ENCODE measurements at places on chromosomes 11 and 22. TPM values are rescaled to one million over a fixed set of nuclear protein-coding genes. Genes with fewer than 3 reads are reported as not detected.
A peak's percentile ranks its signal among the peaks of the same experiment; 100 is the strongest.

The TYR gene
- not detected for total RNA-seq

The PRR5 gene
- total RNA-seq = 37.7 TPM

The EWSR1 gene
- total RNA-seq = 427 TPM

The KDELR3 gene
- 5.6 TPM for total RNA-seq

The FOLR2 gene
- not detected for total RNA-seq

The SPTBN2 gene
- 49.1 TPM for total RNA-seq

- no peak overlapping the region for H3K27ac ChIP-seq
- H3K4me1 ChIP-seq = peaks cover 9% of the 10 kb centered on the region
- no peak overlapping the region for H3K4me3 ChIP-seq
- H3K27me3 ChIP-seq = no peaks in the 10 kb centered on the region
- no peaks in the 10 kb centered on the region for H3K36me3 ChIP-seq
Measured at GRCh38 chr22:37777122-37777687, 30.5 kb upstream of the GCAT start.

DNA sequence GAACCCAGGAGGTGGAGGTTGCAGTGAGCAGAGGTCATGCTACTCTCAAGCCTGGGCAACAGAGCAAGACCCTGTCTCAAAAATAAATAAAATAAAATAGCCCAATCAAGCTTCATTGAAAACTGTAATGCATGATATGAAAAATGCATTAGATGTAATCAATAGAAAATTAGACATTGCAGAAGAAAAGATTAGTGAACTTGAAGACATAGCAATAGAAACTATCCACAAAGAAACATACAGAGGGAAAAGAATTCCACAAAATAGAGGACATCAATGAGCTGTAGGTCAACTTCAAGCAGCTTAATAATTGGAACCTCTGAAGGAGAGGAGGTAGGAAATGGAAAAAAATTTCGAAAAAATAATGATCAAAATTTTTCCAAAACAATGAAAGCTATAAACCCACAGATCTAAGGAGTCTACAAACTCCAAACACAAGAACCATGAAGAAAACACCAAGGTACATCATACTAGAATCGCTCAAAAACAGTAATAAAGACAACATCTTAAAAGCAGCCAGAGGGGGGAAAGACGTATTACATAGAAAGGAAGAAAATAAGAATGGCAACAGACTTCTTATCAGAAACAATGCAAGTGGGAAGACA, 104.2 kb downstream of the WNT7B start:
- no peaks in the 10 kb centered on the region for H3K36me3 ChIP-seq
- peaks cover 22% of the 10 kb centered on the region for H3K27me3 ChIP-seq
- H3K27ac ChIP-seq = no peak overlapping the region
- H3K4me1 ChIP-seq = no peaks in the 10 kb centered on the region
- no peak overlapping the region for H3K4me3 ChIP-seq
- DNase-seq = no peak

DNA sequence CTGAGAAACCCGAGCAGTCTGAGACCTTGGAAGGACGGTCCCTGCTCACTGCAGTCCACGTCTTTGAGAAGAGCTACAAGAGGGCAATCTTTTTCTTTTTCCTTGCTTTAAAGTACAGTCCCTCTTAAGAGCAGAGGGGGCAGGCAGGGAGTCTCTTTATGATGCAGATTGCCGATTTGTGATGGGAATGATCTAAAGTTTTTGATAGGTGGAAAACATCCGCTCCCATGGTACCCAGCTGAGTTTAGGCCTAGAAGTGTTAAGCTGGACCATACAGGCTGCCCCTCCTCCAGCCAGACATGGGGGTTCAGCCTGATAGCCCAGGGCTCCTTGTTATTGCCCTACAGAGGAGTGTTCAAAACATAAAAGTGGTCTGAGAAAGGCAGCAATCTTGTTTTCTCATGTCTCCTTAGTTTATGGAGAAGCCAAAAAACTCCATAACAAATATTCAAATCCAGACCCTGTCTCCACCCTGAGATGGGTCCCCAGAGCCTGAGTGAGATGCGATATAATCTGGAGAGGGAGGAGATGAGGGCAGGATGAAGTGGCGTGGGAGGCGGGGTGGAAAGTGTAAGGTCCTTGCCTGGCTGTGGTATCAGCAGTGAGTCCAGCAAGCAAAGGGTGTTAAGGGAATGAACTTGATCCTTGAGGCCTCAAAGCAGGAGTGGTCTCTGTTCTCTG, 135.1 kb downstream of the FDX1 start:
- no peaks in the 10 kb centered on the region for H3K36me3 ChIP-seq
- DNase-seq = peak; percentile 77
- H3K27ac ChIP-seq = no peak overlapping the region
- H3K4me3 ChIP-seq = peak overlapping the region; percentile 34
- no peaks in the 10 kb centered on the region for H3K27me3 ChIP-seq
- peaks cover 17% of the 10 kb centered on the region for H3K4me1 ChIP-seq

GRCh38 chr11:76902121-76903014, 41.6 kb downstream of the ACER3 start:
- no peak for DNase-seq
- H3K36me3 ChIP-seq = no peaks in the 10 kb centered on the region
- H3K4me3 ChIP-seq = no peak overlapping the region
- H3K27me3 ChIP-seq = no peaks in the 10 kb centered on the region
- H3K27ac ChIP-seq = peak overlapping the region; percentile 29
- H3K4me1 ChIP-seq = peaks cover 35% of the 10 kb centered on the region

DNA sequence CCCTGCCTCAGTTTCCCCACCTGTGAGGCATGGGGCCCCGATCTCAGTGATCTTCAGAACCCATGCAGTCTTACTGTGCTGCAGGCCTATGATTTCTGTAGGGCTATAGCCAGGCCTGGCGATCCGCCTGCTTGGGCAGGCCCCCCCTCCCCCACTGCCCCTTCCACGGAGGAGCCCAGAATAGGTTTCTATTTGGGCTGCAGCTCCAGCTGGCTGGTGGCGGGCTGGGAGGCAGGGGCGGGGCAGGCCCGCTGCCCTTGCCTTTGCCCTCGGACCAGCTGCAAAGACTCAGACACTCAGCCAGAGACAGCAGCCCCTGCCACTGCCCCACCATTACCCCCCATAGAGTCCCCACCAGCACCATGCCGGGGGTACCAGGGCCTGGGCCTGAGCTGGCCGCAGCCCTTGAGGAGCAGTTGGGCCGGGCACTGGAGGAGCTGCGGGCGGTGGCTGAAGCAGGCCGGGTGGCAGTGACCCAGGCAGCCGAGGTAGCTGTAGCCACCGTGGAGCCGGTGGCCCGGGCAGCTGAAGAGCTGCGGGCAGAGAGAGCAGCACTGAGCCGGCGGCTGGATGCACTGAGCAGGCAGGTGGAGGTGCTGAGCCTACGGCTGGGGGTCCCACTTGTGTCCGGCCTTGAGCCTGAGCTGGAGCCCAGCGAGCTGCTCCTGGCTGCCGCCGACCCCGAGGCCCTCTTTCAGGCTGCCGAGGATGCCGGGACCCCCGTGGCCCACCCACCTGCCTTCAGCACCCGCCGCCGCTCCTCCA, 12.2 kb downstream of the SMTN start:
- no peaks in the 10 kb centered on the region for H3K36me3 ChIP-seq
- no peak overlapping the region for H3K4me3 ChIP-seq
- no peak for DNase-seq

GRCh38 chr11:101612481-101612880, 28.7 kb upstream of the TRPC6 start:
- H3K36me3 ChIP-seq = no peaks in the 10 kb centered on the region
- H3K4me1 ChIP-seq = peaks cover 12% of the 10 kb centered on the region
- no peaks in the 10 kb centered on the region for H3K27me3 ChIP-seq

DNA sequence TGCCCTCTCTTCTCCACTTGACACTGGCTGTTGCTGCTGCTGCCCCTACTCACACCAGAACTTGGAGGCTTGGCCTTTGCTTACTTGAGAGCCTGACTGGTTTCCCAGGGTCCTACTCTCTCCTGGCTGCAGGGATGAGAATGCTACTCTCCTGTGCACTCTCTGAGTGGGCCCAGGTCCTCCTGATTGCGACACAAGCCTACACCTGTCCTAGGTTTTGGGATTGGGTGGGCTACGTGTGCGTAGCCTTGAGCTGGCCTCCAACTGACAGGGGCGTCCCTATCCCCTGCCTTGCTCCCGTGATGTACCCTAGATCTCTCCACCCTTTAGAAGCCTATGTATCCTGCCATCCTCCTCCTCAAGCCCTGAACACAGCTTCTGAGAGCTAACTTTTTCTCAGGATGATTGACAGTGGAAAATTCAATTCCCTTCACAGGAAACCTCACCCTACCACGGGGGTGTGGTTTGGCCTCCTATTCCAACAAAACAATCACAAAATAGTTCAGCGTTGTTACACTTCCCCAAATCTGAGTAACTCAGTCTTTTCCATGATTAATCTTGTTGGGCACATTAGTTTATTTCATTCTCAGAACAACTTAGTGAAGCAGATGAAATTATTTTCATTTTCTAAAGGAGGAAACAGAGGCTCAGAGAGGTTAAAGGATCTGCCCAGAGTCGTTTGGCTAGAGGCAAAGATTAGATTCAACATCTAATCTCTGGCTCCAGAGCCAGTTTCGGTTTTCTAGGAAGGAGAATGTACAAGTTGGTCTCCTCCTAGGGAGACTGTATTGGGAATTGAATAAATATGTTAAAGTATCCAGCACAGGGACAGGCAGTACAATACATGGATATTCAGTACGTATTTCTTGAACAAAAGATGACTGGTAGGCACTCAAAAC, 17.6 kb upstream of the AMOTL1 start:
- H3K27me3 ChIP-seq = no peaks in the 10 kb centered on the region
- H3K4me3 ChIP-seq = no peak overlapping the region
- no peaks in the 10 kb centered on the region for H3K36me3 ChIP-seq
- H3K27ac ChIP-seq = no peak overlapping the region
- DNase-seq = no peak

GRCh38 chr22:46251266-46251665, 1.2 kb upstream of the CDPF1 start:
- H3K4me3 ChIP-seq = peak overlapping the region; percentile 69
- no peaks in the 10 kb centered on the region for H3K36me3 ChIP-seq
- H3K4me1 ChIP-seq = peaks cover 6% of the 10 kb centered on the region
- no peak for DNase-seq
- peaks cover 10% of the 10 kb centered on the region for H3K27me3 ChIP-seq
- H3K27ac ChIP-seq = no peak overlapping the region

Measured in GM23338 (cell line).